ENCODE measurements at places on chromosomes 3 and 15.
A peak's percentile ranks its signal among the peaks of the same experiment; 100 is the strongest.

DNA sequence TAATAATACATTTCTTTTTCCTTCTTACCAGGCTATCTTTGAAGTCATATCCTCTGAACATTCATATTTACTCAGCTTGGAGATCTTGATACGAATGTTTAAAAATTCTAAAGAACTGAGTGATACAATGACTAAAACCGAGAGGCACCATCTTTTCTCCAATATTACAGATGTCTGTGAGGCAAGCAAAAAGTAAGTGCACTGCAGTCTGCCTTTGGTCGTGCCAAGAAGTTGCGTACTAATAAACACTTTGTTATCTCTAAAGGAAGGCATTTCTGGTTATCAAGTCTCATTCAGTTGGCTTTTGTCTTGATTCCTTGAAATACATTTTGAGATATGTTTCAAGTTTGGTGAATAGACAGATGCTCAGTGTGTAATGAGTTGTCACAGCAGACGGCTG is 31.6 kb downstream of the ARHGEF26 start:
- no peak for DNase-seq

- DNase-seq: no peak
These were observed 130.1 kb downstream of the RYR3 start for GRCh38 chr15:33440900-33441299.

GRCh38 chr15:94360251-94360685 is 128.9 kb downstream of the MCTP2 start:
- DNase-seq: no peak

DNA sequence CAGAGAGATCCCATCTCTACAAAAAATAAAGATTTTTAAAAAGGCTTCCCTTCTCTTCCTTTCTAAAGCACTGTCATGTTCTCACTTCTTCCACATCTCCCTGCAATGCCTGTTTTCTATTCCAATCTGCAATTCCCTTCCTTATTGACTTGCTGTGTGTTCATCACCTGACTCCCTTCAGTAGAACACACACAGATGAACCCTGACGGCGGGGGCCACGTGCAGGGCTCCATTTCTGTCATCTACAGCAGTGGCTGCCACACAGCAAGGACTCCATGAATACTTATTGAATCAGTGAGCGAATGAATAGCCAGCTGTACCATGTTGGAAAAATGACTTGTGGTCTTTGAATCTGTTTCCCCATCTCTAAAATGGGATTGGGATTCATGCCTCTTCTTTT is 26.1 kb downstream of the BHLHE40 start:
- DNase-seq: no peak

GRCh38 chr3:149621218-149622005 is 36.4 kb downstream of the WWTR1 start:
- DNase-seq: no peak

DNA sequence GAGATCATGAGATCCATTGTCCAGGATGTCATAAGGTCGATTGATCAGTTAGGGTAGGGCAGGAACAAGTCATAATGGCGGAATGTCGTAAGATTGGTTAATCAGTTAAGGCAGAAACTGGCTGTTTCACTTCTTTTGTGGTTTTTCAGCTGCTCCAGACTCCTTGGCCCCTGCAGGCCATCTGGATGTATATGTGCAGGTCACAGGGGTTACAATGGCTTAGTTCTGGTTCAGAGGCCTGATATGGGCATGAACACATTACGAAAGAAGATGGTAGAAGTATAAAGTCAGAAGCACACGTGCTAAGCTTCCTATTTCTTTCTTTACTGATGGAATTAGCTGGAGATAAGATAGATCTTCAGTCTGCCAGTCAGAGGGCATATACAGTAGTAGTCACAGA is 315.4 kb upstream of the LRRC3B start:
- no peak for DNase-seq

DNA sequence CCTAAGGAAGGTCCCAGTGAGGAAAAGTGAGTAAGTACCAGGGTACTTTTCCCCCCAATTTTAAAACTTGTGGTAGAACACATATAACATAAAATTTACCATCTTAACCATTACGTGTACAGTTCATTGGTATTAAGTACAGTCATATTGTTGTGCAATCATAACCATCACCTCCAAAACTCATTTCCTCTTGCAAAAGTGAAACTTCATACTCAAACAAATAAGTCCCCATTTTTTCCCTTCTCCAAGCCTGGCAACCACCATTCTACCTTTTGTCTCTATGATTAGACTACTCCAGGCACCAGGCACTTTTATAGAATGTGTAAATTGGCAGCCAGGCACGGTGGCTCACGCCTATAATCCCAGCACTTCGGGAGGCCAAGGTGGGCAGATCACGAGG is 12.2 kb downstream of the PRC1 start:
- no peak for DNase-seq

- no peak for DNase-seq
These were observed 75.5 kb downstream of the DAPK2 start for GRCh38 chr15:63970621-63971426.

- DNase-seq: no peak
These were observed 57.6 kb upstream of the SLC6A11 start for GRCh38 chr3:10758304-10759037.

- DNase-seq: no peak
These were observed 378.5 kb downstream of the ERC2 start for GRCh38 chr3:56089739-56090138.

- no peak for DNase-seq
These were observed 173.8 kb upstream of the TLE3 start for GRCh38 chr15:70271422-70272088.

DNA sequence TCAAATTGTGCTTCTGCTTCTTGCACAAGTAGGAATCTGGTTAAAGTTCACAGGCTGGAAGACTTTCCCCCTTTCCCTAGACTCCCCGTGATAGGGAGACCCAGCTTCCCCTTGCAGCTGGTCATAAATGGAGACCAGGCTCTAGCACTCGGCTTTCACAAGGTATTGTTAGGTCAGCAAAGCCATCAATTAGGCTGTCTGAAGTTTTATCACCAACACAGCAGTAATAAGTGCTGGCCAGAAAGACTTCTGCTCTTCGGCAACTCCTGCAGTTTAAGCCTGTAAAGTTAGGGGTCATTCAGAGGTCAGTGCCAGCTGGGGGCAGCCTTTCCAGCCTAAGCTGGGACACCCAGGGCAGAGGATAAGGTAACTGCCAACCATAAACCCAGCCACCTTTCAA is 203.4 kb downstream of the MEIS2 start:
- no peak for DNase-seq

- DNase-seq: no peak
These were observed 366.8 kb upstream of the ZNF385D start for GRCh38 chr3:22117751-22118346.

GRCh38 chr3:98801043-98801747 is 38.1 kb downstream of the ST3GAL6 start:
- DNase-seq: no peak

GRCh38 chr3:34544136-34544535 is 745.7 kb downstream of the PDCD6IP start:
- no peak for DNase-seq

GRCh38 chr3:120496278-120497002 is 45.6 kb upstream of the FSTL1 start:
- DNase-seq: no peak

GRCh38 chr3:8488411-8488810 is 13.2 kb upstream of the LMCD1 start:
- DNase-seq: no peak

DNA sequence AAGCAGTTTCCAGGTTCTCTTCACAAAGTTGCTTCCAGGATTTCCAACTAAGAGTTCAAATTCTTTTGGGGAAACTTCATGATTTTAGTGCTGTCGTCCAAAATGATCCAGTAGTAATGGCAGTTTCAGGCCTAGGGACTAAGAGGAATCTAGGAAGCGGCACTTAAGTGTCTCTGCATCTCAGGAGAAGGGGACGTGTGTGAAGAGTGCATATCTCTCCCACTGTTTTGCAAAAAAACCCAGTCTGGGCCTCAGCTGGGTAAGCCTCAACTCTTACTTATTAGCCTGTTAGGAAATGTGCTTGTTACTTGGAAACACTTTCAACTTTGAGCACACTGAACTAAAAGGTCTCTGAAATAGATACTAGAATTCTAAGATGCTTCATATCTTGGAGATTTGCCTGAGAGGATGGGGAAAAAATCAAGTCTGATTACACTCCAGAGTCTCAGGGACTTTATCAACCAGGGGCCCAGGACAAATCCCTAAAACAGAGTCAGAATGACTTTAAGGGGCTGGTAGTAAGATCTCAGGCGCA is 81.8 kb downstream of the WDR76 start:
- no peak for DNase-seq

DNA sequence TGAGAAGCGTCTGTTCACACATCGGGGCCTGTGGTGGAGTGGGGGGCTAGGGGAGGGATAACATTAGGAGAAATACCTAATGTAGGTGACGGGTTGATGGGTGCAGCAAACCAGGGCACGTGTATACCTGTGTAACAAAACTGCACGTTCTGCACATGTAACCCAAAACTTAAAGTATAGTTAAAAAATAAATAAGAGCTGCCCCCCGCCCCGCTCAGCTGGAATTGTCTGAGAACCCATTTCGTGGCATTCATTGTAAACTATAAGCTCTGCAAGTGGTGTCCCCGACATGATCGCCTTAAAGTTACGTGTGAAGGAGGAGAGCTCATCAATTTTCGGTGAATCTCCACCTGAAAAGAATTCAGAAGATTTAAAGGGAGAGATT is 7.3 kb upstream of the LIPH start:
- no peak for DNase-seq

GRCh38 chr15:74122403-74123130 is 7.8 kb upstream of the ISLR2 start:
- no peak for DNase-seq

- DNase-seq: no peak
These were observed at the start of gene SLC7A14 for GRCh38 chr3:170585937-170586310. SLC7A14 (minus strand) TSS chr3:170586075; CDS start chr3:170526936, 59,139 bp downstream.

GRCh38 chr15:50452927-50453326 is 28.7 kb downstream of the USP8 start:
- DNase-seq: no peak

- DNase-seq: no peak
These were observed 333.8 kb downstream of the EPHB1 start for GRCh38 chr3:135128818-135129217.

DNA sequence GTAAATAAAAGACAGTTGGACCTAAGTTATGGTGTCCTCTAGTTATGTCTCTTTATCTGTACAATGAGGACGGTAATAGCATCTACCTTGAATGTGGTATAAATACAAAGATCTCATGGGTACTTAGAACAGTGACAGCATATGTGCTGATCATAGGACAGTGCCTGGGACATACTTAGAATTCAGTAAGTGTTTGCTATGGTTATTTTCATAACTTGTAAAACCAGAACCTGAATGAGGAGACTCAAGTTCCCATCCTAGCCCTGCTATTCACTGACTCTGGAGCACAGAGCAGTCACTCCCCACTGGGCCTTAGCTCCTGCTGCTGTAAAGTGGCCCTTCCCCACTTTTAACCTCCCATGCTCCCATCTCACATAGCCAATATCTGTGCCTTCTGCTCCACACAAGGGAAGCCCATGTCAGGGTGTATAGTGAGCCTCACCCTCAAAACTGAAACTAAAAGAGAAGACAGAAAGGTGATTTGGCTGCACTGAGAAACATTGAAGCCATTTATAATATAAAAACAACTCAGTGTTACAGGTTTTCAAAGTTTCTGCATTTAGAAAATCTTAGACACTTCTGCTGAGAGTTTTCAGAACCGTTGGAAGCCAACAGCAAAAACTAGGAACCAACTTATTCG is 225.4 kb upstream of the UBE2E2 start:
- no peak for DNase-seq

DNA sequence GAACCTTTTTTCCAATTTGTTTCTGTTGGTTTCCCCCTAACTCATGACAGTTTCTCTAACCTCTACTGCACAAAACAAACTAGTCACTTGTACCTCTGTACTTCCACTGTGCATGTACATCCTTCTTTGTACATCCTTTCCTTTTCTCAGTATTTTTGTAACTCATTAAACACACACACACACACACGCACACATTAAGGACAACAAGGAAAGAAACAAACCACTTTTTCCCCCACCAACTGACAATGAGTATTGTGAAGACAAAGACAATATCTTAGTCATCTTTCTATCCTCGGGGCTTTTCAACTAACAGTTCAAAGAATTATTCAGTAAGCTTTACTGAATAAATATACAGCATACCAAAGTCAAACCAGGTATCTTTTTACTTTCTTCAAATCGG is 170.5 kb downstream of the VPS13C start:
- no peak for DNase-seq

- DNase-seq: no peak
These were observed 1.0 kb downstream of the SNX1 start for GRCh38 chr15:64096668-64097384.

DNA sequence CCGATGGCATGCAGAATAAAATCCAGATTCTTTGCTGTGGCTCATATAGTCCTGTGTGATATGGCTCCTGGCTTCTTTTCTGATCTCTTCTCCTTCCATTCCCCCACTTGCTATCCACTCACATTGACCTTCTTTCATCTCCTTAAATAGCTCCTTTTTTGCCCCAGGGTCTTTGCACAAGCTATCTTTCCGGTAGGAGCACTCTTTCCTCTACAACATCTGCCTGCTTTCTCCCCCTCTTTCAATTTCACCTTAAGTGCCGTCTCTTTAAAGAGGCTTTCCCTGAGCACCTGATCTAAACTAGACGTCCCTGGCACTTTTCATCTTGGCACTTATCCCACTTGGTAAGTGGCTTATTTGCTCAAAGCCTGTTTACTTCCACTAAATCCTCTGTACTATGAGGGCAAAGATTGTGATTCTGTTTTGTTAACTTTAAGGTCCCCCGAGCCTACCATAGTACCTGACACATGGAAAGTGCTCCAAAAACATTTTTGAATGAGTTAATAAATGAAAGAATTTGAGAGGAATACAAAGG is 323.3 kb upstream of the TLE3 start:
- DNase-seq: peak; percentile 17

DNA sequence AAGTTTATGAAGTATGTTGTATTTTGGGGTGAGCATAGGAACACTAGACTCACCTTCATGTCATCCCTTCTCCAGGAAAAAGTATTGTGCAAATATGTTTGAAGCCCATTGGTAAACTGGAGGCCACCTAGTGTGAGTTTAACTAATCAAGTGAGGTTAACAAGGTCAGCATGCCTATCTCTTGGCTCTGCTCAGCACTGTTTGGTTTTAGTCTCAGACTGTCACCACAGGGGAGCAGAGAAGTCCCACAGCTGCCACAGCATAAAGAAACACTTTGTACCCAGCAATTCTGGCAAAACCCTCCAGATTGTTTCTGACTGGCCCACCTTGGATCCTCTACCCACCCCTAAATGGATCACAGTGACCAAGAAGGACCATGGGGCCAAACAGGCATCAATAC is 152.7 kb downstream of the FEZF2 start:
- no peak for DNase-seq

GRCh38 chr3:60555686-60556354 is 695.4 kb downstream of the FHIT start:
- DNase-seq: no peak

DNA sequence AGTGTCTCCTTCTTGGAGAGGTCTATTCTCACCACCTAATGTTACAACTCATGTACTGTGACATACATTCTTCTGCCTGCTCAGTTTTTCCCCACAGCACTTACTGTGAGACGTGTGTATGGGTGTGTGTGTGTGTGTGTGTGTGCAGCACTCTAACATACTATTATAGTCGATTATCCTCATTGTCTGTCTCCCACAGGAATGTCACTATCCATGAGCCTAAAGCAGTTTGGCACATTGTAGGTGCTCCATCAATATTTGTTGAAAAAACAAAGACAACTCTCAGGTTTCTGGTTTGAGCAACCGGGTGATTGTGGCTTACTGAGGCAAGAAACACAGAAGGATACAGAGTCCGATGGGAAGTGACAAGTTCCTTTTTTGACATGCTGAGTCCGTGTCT is 8.6 kb upstream of the ZNF148 start:
- peak; percentile 9 for DNase-seq

GRCh38 chr3:11186771-11187191 is 32.5 kb downstream of the HRH1 start:
- DNase-seq: no peak

- DNase-seq: no peak
These were observed 40.9 kb downstream of the HACD2 start for GRCh38 chr3:123543950-123544349.
